ENCODE measurements at places on chromosomes 6 and 20.

- DNase-seq = no peak
- H3K27me3 ChIP-seq = no peaks in the 10 kb centered on the region
- H3K36me3 ChIP-seq = no peaks in the 10 kb centered on the region
- peaks cover 28% of the 10 kb centered on the region for H3K4me1 ChIP-seq
Measured at GRCh38 chr6:10529231-10529801, 8.2 kb downstream of the GCNT2 start.

GRCh38 chr6:46926481-46926880 is 4.7 kb upstream of the ADGRF5 start:
- H3K36me3 ChIP-seq = no peaks in the 10 kb centered on the region
- H3K4me3 ChIP-seq = no peak overlapping the region
- H3K27ac ChIP-seq = no peak overlapping the region
- H3K4me1 ChIP-seq = peaks cover 13% of the 10 kb centered on the region

DNA sequence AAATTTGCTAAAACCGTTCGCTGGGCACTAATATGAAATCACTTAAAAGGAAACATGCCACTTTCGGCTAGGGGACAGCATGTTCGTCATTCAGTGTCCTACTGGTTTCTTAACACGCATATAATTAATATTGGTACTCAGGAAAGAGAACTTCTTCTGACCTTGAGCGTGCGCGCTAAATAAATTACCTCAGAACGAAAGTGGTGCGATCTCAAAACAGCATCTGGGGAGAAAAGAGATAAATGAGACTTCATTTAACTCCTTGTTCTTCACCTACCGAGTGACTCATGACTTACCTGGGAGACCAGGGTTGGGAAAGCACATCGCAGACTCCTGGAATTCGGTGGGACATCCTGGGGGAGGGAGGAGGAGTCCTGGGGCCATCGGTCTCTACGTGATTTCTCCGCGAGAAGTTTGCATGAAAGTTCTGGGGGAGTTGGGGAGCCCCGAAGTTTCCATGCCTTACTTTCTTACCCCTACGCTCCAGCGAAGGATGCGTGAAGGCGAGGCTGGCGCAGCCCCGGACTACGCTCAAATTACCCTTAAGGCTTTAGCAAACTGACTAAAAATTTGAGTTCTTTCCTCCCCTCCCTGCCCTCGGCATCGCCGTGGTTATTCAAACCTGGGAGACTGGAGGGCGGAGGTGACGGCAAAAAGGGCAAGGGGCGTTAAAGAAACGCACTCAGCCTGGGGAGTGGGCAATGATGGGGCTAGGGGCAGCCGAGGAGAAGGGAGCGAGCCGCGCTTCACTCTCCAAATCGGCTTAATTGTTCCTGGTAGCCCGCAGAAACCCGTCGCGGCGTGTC is 1.1 kb upstream of the BEND6 start:
- H3K27ac ChIP-seq = peak overlapping the region; percentile 51
- DNase-seq = no peak
- H3K36me3 ChIP-seq = no peaks in the 10 kb centered on the region
- H3K4me1 ChIP-seq = no peaks in the 10 kb centered on the region
- H3K27me3 ChIP-seq = no peaks in the 10 kb centered on the region
- peak overlapping the region; percentile 86 for H3K4me3 ChIP-seq

DNA sequence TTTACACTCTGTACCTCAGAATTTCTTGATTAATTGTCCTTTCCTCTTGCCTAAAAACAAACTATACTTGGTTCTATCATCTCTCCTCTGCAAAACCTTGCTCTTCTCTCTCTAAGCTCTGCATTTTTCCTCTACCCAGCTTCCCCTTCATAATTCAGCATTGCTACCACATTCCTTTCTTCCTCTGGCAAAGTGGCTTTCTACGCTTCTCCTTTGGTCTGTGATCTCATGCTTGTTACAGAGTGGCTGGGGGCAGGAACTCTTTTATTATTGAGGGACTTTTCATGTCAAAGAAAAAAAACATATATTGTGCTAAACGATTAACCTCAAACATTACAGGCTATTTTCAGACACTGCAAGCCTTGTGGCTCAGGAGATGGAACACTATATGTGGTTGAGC is 333.3 kb upstream of the KCNQ5 start:
- no peak for DNase-seq
- H3K36me3 ChIP-seq = no peaks in the 10 kb centered on the region
- H3K27ac ChIP-seq = no peak overlapping the region
- no peaks in the 10 kb centered on the region for H3K4me1 ChIP-seq
- no peaks in the 10 kb centered on the region for H3K27me3 ChIP-seq

DNA sequence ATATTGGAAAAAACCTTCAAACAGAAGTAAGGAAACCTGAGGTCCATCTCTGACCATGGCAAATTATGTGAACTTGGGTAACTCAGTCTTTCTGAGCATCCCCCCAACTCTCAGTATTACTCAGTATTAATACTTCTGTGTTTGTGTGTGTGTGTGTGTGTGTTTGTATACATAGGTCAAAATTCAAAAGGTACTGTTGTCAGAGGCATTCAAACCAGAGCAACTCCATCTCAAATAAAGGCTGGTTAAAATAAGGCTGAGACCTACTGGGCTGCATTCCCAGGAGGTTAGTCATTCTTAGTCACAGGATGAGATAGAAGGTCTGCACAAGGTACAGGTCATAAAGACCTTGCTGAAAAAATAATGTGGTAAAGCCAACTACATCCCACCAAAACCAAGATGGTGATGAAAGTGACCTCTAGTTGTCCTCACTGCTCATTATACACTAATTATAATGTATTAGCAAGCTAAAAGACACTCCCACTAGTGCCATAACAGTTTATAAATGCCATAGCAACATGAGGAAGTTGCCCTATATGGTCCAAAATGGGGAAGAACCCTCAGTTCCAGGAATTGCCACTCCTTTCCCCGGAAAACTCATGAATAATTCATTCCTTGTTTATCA is 33.3 kb upstream of the SLC22A16 start:
- H3K4me1 ChIP-seq = peaks cover 4% of the 10 kb centered on the region
- H3K36me3 ChIP-seq = no peaks in the 10 kb centered on the region
- H3K27me3 ChIP-seq = no peaks in the 10 kb centered on the region
- H3K4me3 ChIP-seq = no peak overlapping the region
- DNase-seq = no peak
- no peak overlapping the region for H3K27ac ChIP-seq

DNA sequence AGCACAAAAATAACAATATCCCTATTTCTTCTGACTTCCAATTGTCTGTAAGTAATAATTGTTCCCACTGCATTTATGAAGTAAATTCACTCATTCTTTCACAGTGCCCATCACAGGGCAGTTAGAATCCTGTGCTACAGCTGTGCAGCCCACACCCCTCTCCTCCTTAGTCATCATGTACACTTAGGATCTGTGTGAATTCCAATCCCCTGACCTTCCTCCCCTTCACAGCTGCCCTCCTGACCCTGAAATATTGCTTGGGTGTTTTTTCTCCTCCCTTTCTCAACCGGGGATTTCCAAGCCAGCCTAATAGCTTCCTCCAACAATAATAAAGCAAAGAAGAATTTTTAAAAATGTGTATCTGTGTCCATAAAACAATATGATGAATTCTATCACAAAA is 91.5 kb upstream of the BEND6 start:
- peaks cover 28% of the 10 kb centered on the region for H3K4me1 ChIP-seq
- no peaks in the 10 kb centered on the region for H3K36me3 ChIP-seq
- H3K27ac ChIP-seq = no peak overlapping the region

GRCh38 chr6:11855743-11856142 is 77.1 kb upstream of the ADTRP start:
- DNase-seq = no peak
- peaks cover 10% of the 10 kb centered on the region for H3K4me1 ChIP-seq
- H3K4me3 ChIP-seq = no peak overlapping the region

DNA sequence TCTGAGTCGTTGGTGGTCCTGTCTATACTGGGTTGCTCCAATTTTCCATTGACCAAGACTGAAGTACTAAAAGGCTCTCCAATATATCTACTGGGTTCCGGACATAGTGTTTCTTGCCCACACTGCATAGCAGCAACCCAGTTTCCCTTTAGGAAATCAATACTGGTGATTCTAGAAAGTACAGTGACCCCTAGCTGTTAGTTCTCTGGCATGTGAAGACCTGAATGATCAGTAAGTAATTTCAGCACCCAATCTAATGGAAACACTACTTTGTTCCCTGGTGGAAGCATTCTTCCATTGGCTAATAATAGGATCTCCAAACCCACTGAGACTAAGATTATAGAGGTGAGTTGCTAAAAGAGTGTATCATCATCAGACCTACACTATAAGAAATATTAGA is 40.8 kb upstream of the STMND1 start:
- no peak for DNase-seq
- H3K27me3 ChIP-seq = no peaks in the 10 kb centered on the region
- H3K27ac ChIP-seq = no peak overlapping the region
- no peaks in the 10 kb centered on the region for H3K36me3 ChIP-seq
- no peaks in the 10 kb centered on the region for H3K4me1 ChIP-seq
- no peak overlapping the region for H3K4me3 ChIP-seq

DNA sequence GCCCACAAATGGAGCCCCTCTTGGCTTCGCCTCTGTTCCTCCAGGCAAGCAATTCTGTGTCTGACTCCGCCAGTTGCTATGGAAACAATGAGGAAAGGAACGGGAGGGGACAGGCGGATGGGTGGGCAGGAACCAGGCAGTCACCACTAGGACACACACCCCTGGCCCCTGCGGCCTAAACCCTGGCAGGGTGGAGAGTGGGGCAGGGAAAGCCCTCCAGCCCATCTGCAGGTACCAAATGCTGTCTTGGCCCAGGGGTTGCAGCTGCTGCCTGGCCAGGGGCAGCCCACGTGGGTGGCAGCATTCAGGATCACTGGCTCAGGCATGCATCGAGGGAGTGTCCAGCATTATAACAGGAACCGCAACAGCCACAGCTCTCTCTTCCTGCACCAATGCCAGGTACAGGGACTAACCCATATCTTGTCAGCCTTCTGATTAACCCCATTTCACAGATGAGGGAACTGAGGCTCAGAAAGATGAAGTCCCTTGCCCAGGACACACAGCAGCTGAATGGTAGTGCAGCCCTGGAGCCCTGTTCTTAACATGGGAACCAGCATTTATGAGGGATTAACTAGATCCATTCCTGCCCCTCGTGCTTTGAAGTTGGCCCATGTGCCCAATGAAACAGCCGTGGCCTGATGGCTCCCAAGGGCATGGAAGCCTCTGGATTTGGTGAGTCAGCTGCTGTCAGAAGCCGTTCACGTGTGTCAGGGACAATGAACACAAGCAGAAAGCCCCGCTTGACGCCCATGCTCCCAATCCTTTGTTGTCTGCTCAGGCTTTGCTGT is 66.3 kb downstream of the NOL4L start:
- H3K4me3 ChIP-seq = no peak overlapping the region
- H3K4me1 ChIP-seq = no peaks in the 10 kb centered on the region
- no peaks in the 10 kb centered on the region for H3K36me3 ChIP-seq

DNA sequence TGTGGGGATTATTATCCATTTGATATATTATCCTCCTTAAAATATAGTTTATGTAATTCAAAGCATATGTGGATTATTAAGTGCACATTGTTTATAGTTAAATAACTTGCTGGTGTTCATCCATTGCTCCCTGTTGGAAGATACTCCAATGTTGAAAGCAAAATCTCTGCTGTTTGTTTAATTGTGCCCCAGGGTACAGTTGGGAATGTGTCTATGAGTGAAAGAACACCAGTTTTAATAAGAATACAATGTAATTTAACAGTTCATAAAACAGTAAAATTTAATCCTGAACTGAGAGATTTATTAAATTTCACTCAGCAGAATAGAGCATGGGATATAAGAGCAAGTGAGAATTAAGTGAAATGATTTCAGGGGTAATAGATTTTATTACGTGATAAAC is 364.9 kb downstream of the GRIK2 start:
- H3K27ac ChIP-seq = no peak overlapping the region
- no peaks in the 10 kb centered on the region for H3K27me3 ChIP-seq
- H3K4me3 ChIP-seq = no peak overlapping the region
- H3K4me1 ChIP-seq = peaks cover 3% of the 10 kb centered on the region
- no peak for DNase-seq
- no peaks in the 10 kb centered on the region for H3K36me3 ChIP-seq

- H3K4me3 ChIP-seq = no peak overlapping the region
- H3K27ac ChIP-seq = no peak overlapping the region
- H3K4me1 ChIP-seq = no peaks in the 10 kb centered on the region
- no peaks in the 10 kb centered on the region for H3K27me3 ChIP-seq
- no peak for DNase-seq
Measured at GRCh38 chr20:5442101-5442500, 125.3 kb upstream of the PROKR2 start.

GRCh38 chr6:45606831-45607400 is 229.2 kb upstream of the SUPT3H start:
- H3K4me1 ChIP-seq = no peaks in the 10 kb centered on the region
- H3K27ac ChIP-seq = no peak overlapping the region
- H3K36me3 ChIP-seq = no peaks in the 10 kb centered on the region
- no peak overlapping the region for H3K4me3 ChIP-seq
- H3K27me3 ChIP-seq = no peaks in the 10 kb centered on the region

GRCh38 chr6:124795643-124796463 is 166.4 kb upstream of the RNF217 start:
- H3K4me1 ChIP-seq = no peaks in the 10 kb centered on the region
- no peak for DNase-seq
- no peak overlapping the region for H3K27ac ChIP-seq
- no peaks in the 10 kb centered on the region for H3K27me3 ChIP-seq
- no peak overlapping the region for H3K4me3 ChIP-seq

GRCh38 chr6:165644586-165645266 is 18.3 kb downstream of the PDE10A start:
- H3K36me3 ChIP-seq = no peaks in the 10 kb centered on the region
- H3K4me1 ChIP-seq = no peaks in the 10 kb centered on the region
- DNase-seq = no peak
- no peak overlapping the region for H3K4me3 ChIP-seq
- no peak overlapping the region for H3K27ac ChIP-seq
- H3K27me3 ChIP-seq = no peaks in the 10 kb centered on the region

- no peak for DNase-seq
- H3K4me3 ChIP-seq = no peak overlapping the region
- peaks cover 24% of the 10 kb centered on the region for H3K36me3 ChIP-seq
- H3K4me1 ChIP-seq = peaks cover 9% of the 10 kb centered on the region
- H3K27ac ChIP-seq = no peak overlapping the region
- no peaks in the 10 kb centered on the region for H3K27me3 ChIP-seq
Measured at GRCh38 chr6:7216941-7217621, 95.9 kb downstream of the SSR1 start.

- H3K4me1 ChIP-seq = peaks cover 14% of the 10 kb centered on the region
- H3K27ac ChIP-seq = no peak overlapping the region
- H3K27me3 ChIP-seq = no peaks in the 10 kb centered on the region
Measured at GRCh38 chr6:3898265-3898994, 49.3 kb downstream of the FAM50B start.

DNA sequence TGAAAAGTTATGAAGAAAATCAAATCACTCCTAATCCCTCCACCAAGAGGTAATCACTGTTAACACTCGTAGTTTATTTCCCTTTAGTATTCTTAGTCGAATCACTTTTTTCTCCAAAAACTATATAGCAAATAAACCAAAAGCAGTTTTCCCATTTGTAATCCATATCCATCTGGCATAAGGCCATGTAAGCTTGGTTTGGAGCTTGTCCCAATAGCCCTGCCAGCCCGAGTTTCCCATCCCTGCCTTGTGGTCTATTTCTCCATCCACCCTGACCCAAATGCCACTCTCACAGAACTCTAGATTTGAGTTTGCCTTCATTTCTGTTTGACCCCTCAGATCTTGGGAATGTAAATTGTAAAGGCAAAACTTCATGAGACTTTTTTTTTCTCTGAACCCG is 71.8 kb upstream of the DSP start:
- H3K4me3 ChIP-seq = no peak overlapping the region
- H3K4me1 ChIP-seq = no peaks in the 10 kb centered on the region
- no peaks in the 10 kb centered on the region for H3K36me3 ChIP-seq
- H3K27ac ChIP-seq = no peak overlapping the region
- no peaks in the 10 kb centered on the region for H3K27me3 ChIP-seq
